Chondrocyte (in vitro differentiated cells): ENCODE measurements at places on chromosomes 2 and 18. TPM values are rescaled to one million over a fixed set of nuclear protein-coding genes. Genes with fewer than 3 reads are reported as not detected.

GRCh38 chr2:41872646-41873045 is 175.2 kb upstream of the PKDCC start:
- H3K36me3 ChIP-seq: no peaks in the 10 kb centered on the region
- H3K27ac ChIP-seq: peak overlapping the region; percentile 85
- H3K4me1 ChIP-seq: peaks cover 52% of the 10 kb centered on the region
- DNase-seq: no peak

DNA sequence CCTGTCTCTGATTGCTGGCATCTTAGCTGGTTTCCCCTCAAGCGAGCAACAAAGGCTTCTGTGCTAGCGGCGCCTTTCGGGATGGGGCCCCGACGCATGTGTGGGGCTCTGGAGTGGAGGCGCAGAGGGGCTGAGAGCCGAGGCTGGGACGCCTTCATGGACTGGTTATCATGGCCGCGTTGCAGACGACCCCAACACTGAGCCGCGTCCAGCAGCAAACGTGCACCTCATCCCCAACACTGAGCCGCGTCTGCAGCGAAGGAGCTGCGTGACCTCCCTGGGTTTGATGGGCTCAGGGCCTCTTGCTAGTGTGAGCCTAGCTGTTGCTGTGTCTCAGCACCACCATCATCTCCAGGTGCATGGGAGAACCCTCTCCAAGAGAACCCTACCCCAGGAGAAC is 123.7 kb upstream of the CTDP1 start:
- H3K27me3 ChIP-seq: peaks cover 11% of the 10 kb centered on the region
- DNase-seq: peak; percentile 83
- H3K36me3 ChIP-seq: no peaks in the 10 kb centered on the region
- H3K4me3 ChIP-seq: no peak overlapping the region
- no peak overlapping the region for H3K27ac ChIP-seq

DNA sequence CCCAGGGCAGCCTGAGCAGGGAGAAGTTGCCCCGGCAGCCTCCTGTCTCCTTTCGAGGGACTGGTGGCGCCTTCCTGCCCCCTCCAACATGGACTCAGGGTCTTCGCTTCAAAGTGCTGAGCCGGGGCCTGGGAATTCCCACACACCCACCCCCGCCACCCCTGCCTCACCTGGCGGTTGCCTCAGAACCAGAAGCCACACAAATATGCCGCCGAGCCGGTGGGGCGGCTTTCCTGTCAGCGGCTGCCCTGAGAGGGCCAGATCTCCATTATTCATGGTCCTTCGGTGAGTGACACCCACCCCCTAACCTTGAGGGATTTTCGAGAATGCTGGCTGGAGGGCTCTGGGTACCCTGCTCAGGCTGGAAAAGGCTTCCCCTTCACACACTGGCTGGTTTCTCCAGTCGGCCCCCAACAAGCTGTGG is 71.7 kb downstream of the SMAD7 start:
- H3K27me3 ChIP-seq: no peaks in the 10 kb centered on the region
- H3K4me3 ChIP-seq: no peak overlapping the region
- peaks cover 39% of the 10 kb centered on the region for H3K4me1 ChIP-seq
- no peak overlapping the region for H3K27ac ChIP-seq
- peak; percentile 75 for DNase-seq
- H3K36me3 ChIP-seq: no peaks in the 10 kb centered on the region

GRCh38 chr2:160826496-160826895 is 332.9 kb upstream of the RBMS1 start:
- H3K27ac ChIP-seq: no peak overlapping the region
- no peaks in the 10 kb centered on the region for H3K27me3 ChIP-seq
- no peaks in the 10 kb centered on the region for H3K4me1 ChIP-seq
- DNase-seq: no peak
- peaks cover 21% of the 10 kb centered on the region for H3K36me3 ChIP-seq

- H3K27ac ChIP-seq: no peak overlapping the region
- H3K36me3 ChIP-seq: no peaks in the 10 kb centered on the region
- no peaks in the 10 kb centered on the region for H3K4me1 ChIP-seq
Measured at GRCh38 chr2:104572834-104573233, 281.1 kb upstream of the POU3F3 start.

GRCh38 chr2:231891514-231891905 is 34.7 kb downstream of the NPPC start:
- DNase-seq: peak; percentile 57
- H3K4me1 ChIP-seq: no peaks in the 10 kb centered on the region

DNA sequence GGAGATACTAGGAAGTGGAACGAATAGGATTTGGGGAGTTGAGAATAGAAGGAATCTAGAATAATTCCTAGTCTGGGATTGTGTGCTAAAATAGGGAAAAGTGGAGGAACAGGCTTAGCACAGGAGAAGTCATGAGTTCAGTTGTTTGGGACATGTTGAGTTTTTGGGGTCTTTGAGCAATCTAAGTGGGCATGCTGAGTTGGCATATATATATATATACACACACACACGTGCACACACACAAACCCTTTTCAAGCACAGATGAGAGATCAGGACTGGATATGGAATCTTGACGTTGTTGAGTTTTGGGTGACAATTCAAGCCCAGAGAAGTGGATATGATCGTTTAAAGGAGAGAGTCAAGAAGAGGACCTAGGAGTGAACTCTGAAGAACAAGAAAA is 168.2 kb upstream of the CHST9 start:
- DNase-seq: no peak
- H3K4me3 ChIP-seq: no peak overlapping the region
- no peaks in the 10 kb centered on the region for H3K36me3 ChIP-seq
- no peak overlapping the region for H3K27ac ChIP-seq
- peaks cover 33% of the 10 kb centered on the region for H3K27me3 ChIP-seq
- H3K4me1 ChIP-seq: no peaks in the 10 kb centered on the region

- H3K27ac ChIP-seq: no peak overlapping the region
- no peak for DNase-seq
- H3K36me3 ChIP-seq: peaks cover 5% of the 10 kb centered on the region
- no peaks in the 10 kb centered on the region for H3K27me3 ChIP-seq
Measured at GRCh38 chr2:158578703-158579330, 122.1 kb downstream of the PKP4 start.

- DNase-seq: no peak
- H3K36me3 ChIP-seq: no peaks in the 10 kb centered on the region
- peaks cover 4% of the 10 kb centered on the region for H3K27me3 ChIP-seq
- no peak overlapping the region for H3K27ac ChIP-seq
- H3K4me1 ChIP-seq: no peaks in the 10 kb centered on the region
- no peak overlapping the region for H3K4me3 ChIP-seq
Measured at GRCh38 chr18:31789409-31789808, 28.7 kb upstream of the SLC25A52 start.

DNA sequence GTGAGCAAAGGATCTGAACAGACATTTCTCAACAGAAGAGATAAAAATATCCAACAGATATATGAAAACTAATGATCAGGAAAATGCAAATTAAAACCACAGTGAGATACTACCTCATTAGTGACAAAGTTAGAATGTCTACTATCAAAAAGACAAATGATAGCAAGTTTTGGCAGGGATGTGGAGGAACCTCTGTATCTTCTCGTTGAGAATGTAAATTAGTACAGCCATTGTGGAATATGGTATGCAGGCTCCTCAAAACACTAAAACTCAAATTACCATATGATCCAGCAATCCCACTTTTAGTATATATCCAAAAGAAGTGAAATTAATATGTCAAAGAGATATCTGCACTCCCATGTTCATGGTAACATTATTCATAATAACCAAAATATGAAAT is 427.1 kb downstream of the LRRTM4 start:
- H3K27ac ChIP-seq: no peak overlapping the region
- no peak for DNase-seq
- no peaks in the 10 kb centered on the region for H3K36me3 ChIP-seq

The CAPN14 gene
- total RNA-seq: 0.10 to 0.39 TPM (median 0.15 TPM) in 3 replicates

The IL1R2 gene
- total RNA-seq: not detected in 3 replicates

The KCNE4 gene
- 7.4 to 23.2 TPM (median 22.3 TPM) in 3 replicates for total RNA-seq

The CCBE1 gene
- total RNA-seq: 0.38 to 1.8 TPM (median 0.72 TPM) in 3 replicates
